AML-193 (cell line): ENCODE measurements at places on chromosomes 12 and 14.

GRCh38 chr12:68358532-68359485, 26.6 kb upstream of the MDM1 start:
- peak; percentile 69 for DNase-seq

DNA sequence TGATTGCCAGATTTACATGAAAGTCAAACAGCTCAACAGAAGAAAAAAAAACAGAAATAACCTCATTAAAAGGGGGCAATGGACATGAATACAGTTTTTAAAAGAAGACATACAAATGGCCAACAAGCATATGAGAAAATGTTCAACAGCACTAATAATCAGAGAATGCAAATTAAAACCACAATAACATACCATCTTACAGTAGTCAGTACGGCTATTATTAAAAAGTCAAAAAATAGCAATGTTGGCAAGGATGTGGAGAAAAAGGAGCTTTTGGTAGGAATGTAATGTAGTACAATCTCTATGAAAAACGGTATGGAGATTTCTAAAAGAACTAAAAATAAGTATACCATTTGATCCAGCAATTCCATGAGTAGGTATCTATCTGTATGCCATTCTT, 272.1 kb downstream of the CEP128 start:
- no peak for DNase-seq

GRCh38 chr14:70654632-70655031, 12.9 kb downstream of the TTC9 start:
- no peak for DNase-seq

- no peak for DNase-seq
These were observed 1.7 kb downstream of the SOS2 start for GRCh38 chr14:50229681-50230080.

- DNase-seq: no peak
These were observed 17.7 kb upstream of the SFSWAP start for GRCh38 chr12:131693149-131693548.

DNA sequence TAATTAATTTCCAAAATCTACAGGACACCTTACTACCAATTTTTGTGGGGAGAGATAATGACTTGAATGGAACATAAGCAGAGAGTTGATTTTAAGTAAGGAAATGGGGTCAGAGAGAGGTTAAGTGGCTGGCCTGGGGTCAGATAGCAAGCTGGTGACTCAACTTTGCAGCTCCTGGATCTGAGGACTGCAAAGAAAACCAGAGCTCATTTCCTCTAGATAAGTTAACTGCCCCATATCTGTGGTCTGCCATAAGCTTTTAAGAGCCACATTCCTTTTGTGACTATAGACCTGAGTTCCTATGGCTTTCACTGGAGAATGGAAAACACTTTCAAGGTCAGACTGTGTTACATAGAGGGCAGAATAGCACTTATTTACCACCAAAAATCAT, 201.2 kb upstream of the PRICKLE1 start:
- no peak for DNase-seq

DNA sequence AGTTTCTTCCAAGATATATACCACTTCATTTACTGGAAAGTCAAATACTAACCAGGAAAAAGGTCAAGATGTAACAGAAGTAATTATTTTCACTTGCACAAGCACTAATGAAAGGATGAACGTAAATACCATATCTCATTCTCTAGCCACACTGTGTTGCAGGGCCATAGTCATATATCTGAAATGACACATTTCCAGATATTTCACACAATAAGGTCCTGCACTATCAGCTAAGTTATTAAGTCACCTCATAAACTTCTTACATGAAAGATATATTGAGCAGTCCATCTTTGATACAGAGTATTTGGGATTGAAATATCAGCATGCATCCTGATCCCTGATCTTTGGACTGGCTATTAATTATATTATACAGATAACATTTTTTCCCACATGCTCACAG, 783.3 kb upstream of the MGAT4C start:
- no peak for DNase-seq

DNA sequence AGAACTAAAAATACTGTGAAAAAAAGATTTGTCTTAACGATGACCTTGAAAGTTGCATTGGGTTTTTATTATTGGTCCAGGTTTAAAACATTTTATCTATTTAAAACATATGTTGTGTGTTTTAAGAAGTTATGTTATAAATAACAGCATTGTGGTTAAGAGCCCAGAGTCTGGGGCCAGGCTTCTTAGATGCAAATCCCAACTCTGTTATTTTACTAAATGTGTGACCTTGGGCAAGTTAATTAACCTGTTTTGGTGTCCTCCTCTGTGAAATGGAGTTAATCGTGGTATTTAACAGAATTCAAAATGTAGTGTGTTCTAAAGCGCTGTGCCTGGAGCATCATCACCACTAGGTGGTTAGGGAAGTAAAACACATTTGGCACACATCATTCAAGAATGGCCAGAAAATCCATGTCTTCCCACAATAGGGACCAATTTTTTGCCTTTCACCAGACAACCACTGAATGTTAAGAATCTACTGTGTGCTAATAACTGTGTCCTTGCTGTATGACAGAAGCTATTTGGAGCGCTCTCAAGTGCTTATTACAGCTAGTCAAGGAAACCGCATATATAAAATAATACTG, 133.3 kb downstream of the MON2 start:
- DNase-seq: no peak

- no peak for DNase-seq
These were observed 126.5 kb downstream of the TSPAN9 start for GRCh38 chr12:3203713-3204112.

DNA sequence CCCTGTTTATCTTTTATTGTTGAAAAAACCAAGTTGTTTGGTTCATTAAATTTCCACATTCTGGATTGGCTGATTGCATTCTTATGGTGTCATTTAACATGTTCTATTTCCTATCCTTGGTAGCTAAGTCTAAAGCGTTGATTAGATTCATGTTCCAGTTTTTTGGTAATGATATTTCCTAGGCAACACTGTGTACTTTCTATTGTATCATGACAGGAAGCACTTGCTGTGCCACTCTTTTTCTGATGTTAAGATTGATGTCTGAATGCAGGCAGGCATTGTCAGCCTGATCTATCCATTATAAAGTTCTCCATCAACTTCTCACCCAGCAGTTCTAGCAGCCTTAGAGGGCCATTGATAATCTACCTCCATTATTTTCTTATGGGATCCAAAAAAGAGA, 91.1 kb upstream of the ARID2 start:
- no peak for DNase-seq

- no peak for DNase-seq
These were observed 468.4 kb upstream of the FOXG1 start for GRCh38 chr14:28298156-28298555.

GRCh38 chr12:104189915-104190555, 25.5 kb upstream of the TXNRD1 start:
- no peak for DNase-seq

DNA sequence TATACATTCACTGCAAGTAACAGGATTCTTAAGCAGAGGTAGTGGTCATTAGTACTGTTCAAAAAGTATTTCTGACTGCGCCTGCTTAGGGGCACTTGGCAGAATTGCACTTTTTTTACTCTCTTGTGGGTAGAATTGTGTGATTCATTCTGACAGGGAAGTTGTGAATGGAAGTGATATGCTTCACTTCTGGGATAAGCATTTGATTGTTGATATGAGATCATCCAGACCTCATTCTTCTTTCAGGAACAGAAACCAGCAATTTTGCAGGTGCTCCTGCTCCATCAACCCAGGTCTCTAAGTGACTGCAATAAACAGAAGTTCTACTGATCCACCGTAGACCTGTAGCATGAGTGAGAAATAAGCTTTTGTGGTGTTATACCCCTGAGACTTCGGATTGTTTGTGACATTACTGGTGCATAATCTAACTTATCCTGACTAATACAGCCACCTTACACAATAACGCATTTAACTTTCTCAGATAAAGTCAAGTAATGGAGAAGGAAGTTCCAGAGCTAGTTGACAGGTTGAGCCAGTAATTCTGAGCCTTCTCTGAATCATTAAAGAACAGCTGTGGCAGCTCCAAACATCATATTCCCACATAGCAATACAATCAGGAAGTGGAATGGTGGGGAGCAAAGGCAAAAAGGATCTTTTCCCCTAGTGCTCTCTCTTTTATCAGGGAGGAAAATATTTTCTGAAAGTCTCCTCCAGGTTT, 387.9 kb downstream of the SYT1 start:
- no peak for DNase-seq
